Left renal pelvis (tissue), 4 donors: ENCODE measurements at places on chromosomes 13 and 19. TPM values are rescaled to one million over a fixed set of nuclear protein-coding genes. Genes with fewer than 3 reads are reported as not detected.

Gene POMP
- 80.8 TPM for polyA plus RNA-seq

Gene TNFRSF19
- polyA plus RNA-seq, result 56.4 TPM

Gene SIGLEC10
- polyA plus RNA-seq, result 0.66 TPM

Gene FRY
- 41.5 TPM for polyA plus RNA-seq

Gene SETDB2
- 13.3 TPM for polyA plus RNA-seq

Gene NCAN
- polyA plus RNA-seq, result 0.14 TPM
